A375 (cell line): ENCODE measurements at places on chromosomes 2 and 18. TPM values are rescaled to one million over a fixed set of nuclear protein-coding genes. Genes with fewer than 3 reads are reported as not detected.

METTL4 gene
- total RNA-seq, result 4.6 and 5.8 TPM in 2 replicates

LBX2 gene
- 16.3 and 18.1 TPM in 2 replicates for total RNA-seq

VSNL1 gene
- 3.7 and 3.8 TPM in 2 replicates for total RNA-seq

AFF3 gene
- total RNA-seq, result 2.0 and 2.5 TPM in 2 replicates

ARL6IP6 gene
- total RNA-seq, result 13.8 and 17.7 TPM in 2 replicates

PROKR1 gene
- not detected in 2 replicates for total RNA-seq

DUSP2 gene
- 17.0 and 18.2 TPM in 2 replicates for total RNA-seq

RUFY4 gene
- total RNA-seq, result not detected in 2 replicates

ARHGAP15 gene
- total RNA-seq, result 0.21 TPM in 1 of 2 replicates, not detected in the other

LRRC30 gene
- not detected in 2 replicates for total RNA-seq

DNAH7 gene
- total RNA-seq, result 0.04 and 0.37 TPM in 2 replicates

CRYBA2 gene
- 4.2 TPM in 1 of 2 replicates, not detected in the other for total RNA-seq

DHRS9 gene
- not detected in 2 replicates for total RNA-seq

MOCOS gene
- total RNA-seq, result 54.0 and 55.7 TPM in 2 replicates

HRH4 gene
- 0.08 TPM in 1 of 2 replicates, not detected in the other for total RNA-seq

MYL12A gene
- total RNA-seq, result 230 and 256 TPM in 2 replicates

FOXI3 gene
- total RNA-seq, result 0.08 TPM in 1 of 2 replicates, not detected in the other

TEX44 gene
- total RNA-seq, result not detected in 2 replicates

MEP1B gene
- total RNA-seq, result not detected in 2 replicates

VWC2L gene
- total RNA-seq, result not detected in 2 replicates

UNC80 gene
- total RNA-seq, result 0.32 and 0.49 TPM in 2 replicates

CXCR1 gene
- total RNA-seq, result not detected in 2 replicates

NHEJ1 gene
- 9.2 and 12.6 TPM in 2 replicates for total RNA-seq

DSG4 gene
- not detected in 2 replicates for total RNA-seq

AQP12A gene
- not detected in 2 replicates for total RNA-seq

ABCA12 gene
- under 0.01 and 0.19 TPM in 2 replicates for total RNA-seq

THSD7B gene
- total RNA-seq, result 0.16 and 0.19 TPM in 2 replicates

CHRNG gene
- not detected in 2 replicates for total RNA-seq

NMUR1 gene
- total RNA-seq, result not detected in 2 replicates

TGFA gene
- total RNA-seq, result 193 and 202 TPM in 2 replicates

BBS5 gene
- total RNA-seq, result 1.9 and 2.3 TPM in 2 replicates

TCF7L1 gene
- total RNA-seq, result 0.16 TPM in 1 of 2 replicates, not detected in the other

NEU4 gene
- total RNA-seq, result 0.34 TPM in 1 of 2 replicates, not detected in the other

COMMD1 gene
- total RNA-seq, result 15.8 and 21.6 TPM in 2 replicates

SERPINB3 gene
- not detected in 2 replicates for total RNA-seq

CHST9 gene
- 0.05 and 0.19 TPM in 2 replicates for total RNA-seq

PRSS56 gene
- total RNA-seq, result not detected in 2 replicates

PLGLB2 gene
- total RNA-seq, result 0.30 and 0.74 TPM in 2 replicates

UGT1A6 gene
- not detected in 2 replicates for total RNA-seq

IL1A gene
- total RNA-seq, result 4.2 and 8.8 TPM in 2 replicates

SKOR2 gene
- not detected in 2 replicates for total RNA-seq

SKA1 gene
- total RNA-seq, result 21.3 and 25.2 TPM in 2 replicates

IL36G gene
- total RNA-seq, result not detected in 2 replicates

TUBA4A gene
- 0.11 and 0.75 TPM in 2 replicates for total RNA-seq

ARHGEF4 gene
- total RNA-seq, result 8.9 and 9.7 TPM in 2 replicates

SIX3 gene
- not detected in 2 replicates for total RNA-seq

SOWAHC gene
- total RNA-seq, result 7.9 and 12.4 TPM in 2 replicates

ACTG2 gene
- not detected in 2 replicates for total RNA-seq

MARS2 gene
- 6.6 and 7.1 TPM in 2 replicates for total RNA-seq

XDH gene
- 1.6 and 4.3 TPM in 2 replicates for total RNA-seq

GPR39 gene
- total RNA-seq, result 4.0 and 7.0 TPM in 2 replicates

CFAP221 gene
- total RNA-seq, result not detected in 2 replicates

GRHL1 gene
- 0.30 and 0.56 TPM in 2 replicates for total RNA-seq

TMEM163 gene
- 0.11 and 0.42 TPM in 2 replicates for total RNA-seq
